ENCODE measurements at places on chromosomes 3 and 15. TPM values are rescaled to one million over a fixed set of nuclear protein-coding genes. Genes with fewer than 3 reads are reported as not detected.

- DNase-seq, result no peak
- peaks cover 4% of the 10 kb centered on the region for H3K27me3 ChIP-seq
- no peak overlapping the region for H3K27ac ChIP-seq
Observed at GRCh38 chr15:79060175-79060574, 30.4 kb downstream of the RASGRF1 start.

GRCh38 chr3:38264353-38264771 lies 1.2 kb upstream of the SLC22A13 start:
- no peaks in the 10 kb centered on the region for H3K27me3 ChIP-seq
- no peak overlapping the region for H3K27ac ChIP-seq
- no peak overlapping the region for H3K4me3 ChIP-seq
- DNase-seq, result no peak

The CACNA2D2 gene
- 0.46 TPM for total RNA-seq

The TBL1XR1 gene
- 169 TPM for total RNA-seq

DNA sequence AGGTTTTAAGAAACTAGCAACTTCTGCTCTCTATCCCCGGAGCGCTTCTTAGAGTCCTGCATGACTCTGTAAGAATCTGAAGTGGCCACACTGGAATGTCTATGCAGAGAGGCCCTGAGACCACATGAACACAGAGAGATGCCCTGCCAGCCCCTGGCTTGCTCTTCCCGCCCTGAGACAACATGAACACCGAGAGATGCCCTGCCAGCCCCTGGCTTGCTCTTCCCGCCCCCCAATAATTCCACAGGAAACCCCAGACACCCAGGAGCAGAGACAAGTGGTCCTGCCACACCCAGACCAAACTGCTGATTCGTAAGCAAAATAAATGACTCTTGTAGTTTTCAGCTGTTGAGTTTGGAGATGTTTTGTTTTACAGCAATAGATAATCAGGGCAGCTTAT lies 166.1 kb downstream of the OSBPL10 start:
- H3K4me3 ChIP-seq, result no peak overlapping the region
- no peak for DNase-seq
- no peaks in the 10 kb centered on the region for H3K36me3 ChIP-seq
- H3K4me1 ChIP-seq, result no peaks in the 10 kb centered on the region
- no peaks in the 10 kb centered on the region for H3K27me3 ChIP-seq
- H3K27ac ChIP-seq, result no peak overlapping the region

The IQCH gene
- total RNA-seq, result 1.7 TPM

DNA sequence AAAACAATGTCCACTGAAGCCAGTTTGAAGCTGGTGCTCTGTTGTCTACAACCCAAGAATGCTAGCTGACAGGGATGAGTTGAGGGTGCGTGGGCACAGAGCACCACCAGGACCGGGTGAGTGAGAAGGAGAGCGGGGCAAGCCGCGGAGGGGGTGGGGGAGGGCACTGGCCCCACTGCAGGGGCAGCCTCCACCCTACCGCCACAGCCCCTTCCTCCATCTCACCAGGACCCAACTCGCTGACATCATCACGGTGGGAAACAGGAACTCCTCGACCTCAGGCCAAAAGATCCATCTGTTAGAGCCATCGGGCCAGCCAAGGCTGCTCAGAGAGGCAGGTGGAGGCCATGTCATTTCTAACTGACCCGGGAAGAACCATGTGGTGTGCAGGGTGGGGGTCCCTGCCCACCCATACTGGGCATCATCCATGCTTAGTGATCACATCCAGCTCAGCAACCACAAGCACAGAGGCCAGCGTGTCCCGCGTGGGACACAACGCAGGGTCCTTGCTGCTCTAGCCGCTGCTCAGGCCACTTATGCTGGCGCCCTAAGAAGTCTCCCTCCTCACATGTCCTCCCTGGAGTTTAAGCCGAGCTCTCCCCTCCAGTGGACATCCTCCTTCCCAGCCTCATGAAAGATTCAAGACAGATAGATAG lies 57.6 kb upstream of the GATA2 start:
- H3K27me3 ChIP-seq, result peaks cover 24% of the 10 kb centered on the region
- H3K4me3 ChIP-seq, result no peak overlapping the region
- no peak overlapping the region for H3K27ac ChIP-seq
- H3K36me3 ChIP-seq, result no peaks in the 10 kb centered on the region
- H3K4me1 ChIP-seq, result no peaks in the 10 kb centered on the region
- DNase-seq, result no peak

The GPR149 gene
- not detected for total RNA-seq

GRCh38 chr3:142664311-142664710 lies 59.5 kb upstream of the TRPC1 start:
- H3K36me3 ChIP-seq, result no peaks in the 10 kb centered on the region
- no peak for DNase-seq
- no peak overlapping the region for H3K27ac ChIP-seq

- no peak for DNase-seq
- H3K36me3 ChIP-seq, result peaks cover 14% of the 10 kb centered on the region
- no peaks in the 10 kb centered on the region for H3K4me1 ChIP-seq
- no peak overlapping the region for H3K27ac ChIP-seq
- no peaks in the 10 kb centered on the region for H3K27me3 ChIP-seq
Observed at GRCh38 chr15:98813951-98814350, 165.6 kb downstream of the IGF1R start.

- H3K27me3 ChIP-seq, result no peaks in the 10 kb centered on the region
- no peak overlapping the region for H3K4me3 ChIP-seq
- no peak for DNase-seq
- H3K36me3 ChIP-seq, result peaks cover 34% of the 10 kb centered on the region
- peaks cover 6% of the 10 kb centered on the region for H3K4me1 ChIP-seq
Observed at GRCh38 chr15:40463886-40464545, 6.8 kb upstream of the CHST14 start.

The FAM98B gene
- total RNA-seq, result 56.5 TPM

- H3K36me3 ChIP-seq, result peaks cover 4% of the 10 kb centered on the region
- no peak overlapping the region for H3K4me3 ChIP-seq
- no peak for DNase-seq
Observed at GRCh38 chr15:63818191-63818590, 15.6 kb downstream of the HERC1 start.

- H3K27me3 ChIP-seq, result no peaks in the 10 kb centered on the region
- no peak for DNase-seq
- no peak overlapping the region for H3K27ac ChIP-seq
- H3K36me3 ChIP-seq, result peaks cover 70% of the 10 kb centered on the region
- no peak overlapping the region for H3K4me3 ChIP-seq
- peaks cover 1% of the 10 kb centered on the region for H3K4me1 ChIP-seq
Observed at GRCh38 chr3:49302613-49303012, 25.6 kb upstream of the C3orf62 start.

The SENP8 gene
- total RNA-seq, result 1.5 TPM

DNA sequence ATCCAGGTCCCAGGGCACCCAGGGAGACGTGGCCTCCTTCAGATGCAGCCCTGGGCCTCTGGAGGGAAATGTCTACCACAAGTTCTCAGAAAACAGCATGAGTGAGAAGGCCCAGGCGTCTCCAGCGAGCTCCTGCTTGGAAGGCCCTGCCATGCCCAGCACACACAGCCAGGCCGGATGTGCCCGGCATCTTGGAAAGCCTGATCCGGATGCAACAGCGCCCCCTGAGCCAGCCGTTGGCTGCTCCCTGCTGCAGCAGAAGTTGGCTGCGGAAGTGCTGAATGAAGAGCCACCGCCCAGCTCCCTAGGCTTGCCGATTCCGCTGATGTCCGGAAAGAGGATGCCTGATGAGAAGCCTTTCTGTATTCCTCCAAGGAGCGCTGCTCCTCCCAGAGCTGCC lies 856 bp downstream of the NPAP1 start:
- no peak for DNase-seq
- no peak overlapping the region for H3K27ac ChIP-seq

DNA sequence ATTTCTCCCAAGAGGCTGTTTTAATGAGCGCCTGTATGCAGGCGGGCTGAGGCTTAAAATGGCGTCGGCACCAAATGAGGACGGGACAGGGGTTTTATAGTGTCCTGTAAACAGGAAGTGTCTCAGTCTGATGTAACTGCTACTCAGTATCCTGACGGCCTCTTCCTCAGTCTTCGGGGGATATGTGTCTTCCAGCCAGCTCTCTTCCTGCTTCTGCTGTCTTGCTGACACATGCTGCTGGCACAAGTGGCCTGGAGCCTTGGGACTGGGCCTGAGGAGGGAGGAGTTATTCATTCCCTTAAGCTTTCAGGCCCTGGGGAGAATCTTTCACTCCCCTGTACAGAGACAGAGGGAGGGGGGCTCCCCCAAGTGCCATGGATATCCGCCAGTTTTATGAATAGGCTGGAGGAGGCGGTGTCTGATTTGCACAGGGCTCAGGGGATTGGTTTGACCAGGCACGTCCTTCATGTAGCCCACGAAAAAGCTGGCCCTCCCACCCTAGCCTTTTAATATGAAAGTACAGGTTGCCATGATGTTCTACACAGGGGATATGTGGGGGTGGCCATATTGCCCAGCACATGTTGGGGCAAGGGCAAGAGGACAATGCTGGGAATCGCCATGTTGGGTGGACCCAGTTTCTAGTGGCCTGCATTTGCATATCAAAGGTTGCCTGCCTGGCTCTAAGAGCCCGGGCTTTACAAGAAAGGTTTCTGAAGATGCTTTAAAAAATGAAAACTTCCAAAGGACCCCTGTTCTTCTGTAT lies 19.9 kb downstream of the NDUFB4 start:
- no peak overlapping the region for H3K4me3 ChIP-seq
- no peaks in the 10 kb centered on the region for H3K4me1 ChIP-seq
- no peak for DNase-seq
- H3K36me3 ChIP-seq, result no peaks in the 10 kb centered on the region
- H3K27ac ChIP-seq, result no peak overlapping the region

The GOLGA8N gene
- 6.9 TPM for total RNA-seq

DNA sequence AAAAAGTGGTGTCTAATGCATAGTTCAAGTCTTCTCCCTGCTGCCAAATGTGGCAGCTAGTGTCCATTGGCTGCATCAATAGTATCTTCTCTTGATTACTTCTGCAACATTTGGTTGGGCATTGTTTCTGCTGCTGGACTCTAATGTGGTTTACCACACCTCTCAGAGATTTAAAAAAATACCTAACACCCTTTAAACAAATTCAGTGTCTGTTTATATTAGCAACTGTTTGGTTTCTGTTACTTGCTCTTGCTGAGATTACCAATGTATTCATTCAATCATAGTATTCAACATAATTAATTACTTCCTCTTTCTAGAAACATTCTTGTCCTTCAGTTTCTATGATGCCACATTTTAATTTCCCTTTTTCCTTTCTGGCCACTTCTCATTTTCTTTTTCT lies 20.3 kb upstream of the NECTIN3 start:
- no peak overlapping the region for H3K27ac ChIP-seq
- no peak for DNase-seq
- H3K4me3 ChIP-seq, result no peak overlapping the region
- H3K4me1 ChIP-seq, result peaks cover under 1% of the 10 kb centered on the region
- no peaks in the 10 kb centered on the region for H3K36me3 ChIP-seq

GRCh38 chr15:73694419-73694818 lies 10.2 kb downstream of the CD276 start:
- H3K27me3 ChIP-seq, result peaks cover 39% of the 10 kb centered on the region
- H3K4me3 ChIP-seq, result no peak overlapping the region
- no peak overlapping the region for H3K27ac ChIP-seq
- no peaks in the 10 kb centered on the region for H3K36me3 ChIP-seq

DNA sequence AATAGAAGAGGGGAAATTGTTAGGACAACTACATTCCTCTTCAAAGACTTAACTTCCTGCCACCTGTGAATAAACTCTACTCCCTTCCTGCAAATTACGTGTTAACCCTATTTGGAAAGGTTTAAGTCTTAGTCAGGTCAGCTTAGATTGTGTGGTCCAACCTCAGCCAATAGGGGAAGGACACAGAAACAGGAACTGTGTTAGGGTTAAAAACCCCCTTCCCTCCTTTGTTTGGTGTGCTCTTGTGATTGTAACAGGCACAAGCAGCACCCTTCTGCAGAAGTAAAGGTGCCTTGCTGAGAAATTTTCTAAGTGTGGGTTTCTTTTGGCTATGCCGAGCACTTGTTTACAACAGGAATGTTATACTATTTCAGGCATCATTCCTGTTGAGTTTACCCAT lies 45.0 kb upstream of the FSTL1 start:
- no peak overlapping the region for H3K27ac ChIP-seq
- H3K4me3 ChIP-seq, result no peak overlapping the region
- H3K4me1 ChIP-seq, result no peaks in the 10 kb centered on the region
- peaks cover 13% of the 10 kb centered on the region for H3K27me3 ChIP-seq
- H3K36me3 ChIP-seq, result no peaks in the 10 kb centered on the region

The ECE2 gene
- total RNA-seq, result not detected

DNA sequence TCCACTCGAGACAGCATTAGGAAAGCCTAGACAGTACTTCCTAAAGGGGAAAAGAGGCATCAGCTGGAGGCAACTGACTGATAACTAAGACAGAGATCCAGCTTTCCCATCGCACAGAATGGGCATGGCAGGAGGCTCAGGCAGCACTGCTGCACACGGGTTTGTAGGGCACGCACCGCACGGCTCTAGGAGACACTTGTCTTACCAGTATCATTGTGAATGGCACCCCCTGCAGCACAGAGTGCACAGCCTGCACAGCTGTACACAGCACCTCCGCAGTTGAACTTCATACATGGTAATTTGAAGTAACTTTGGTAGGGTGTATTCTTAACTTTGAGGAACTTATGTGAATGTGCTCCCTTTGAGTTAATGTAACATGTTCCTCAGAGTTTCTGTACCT lies 281.6 kb downstream of the PLCL2 start:
- H3K36me3 ChIP-seq, result peaks cover 28% of the 10 kb centered on the region
- H3K27ac ChIP-seq, result no peak overlapping the region
- H3K27me3 ChIP-seq, result no peaks in the 10 kb centered on the region
- no peak for DNase-seq

The CCRL2 gene
- total RNA-seq, result 1.6 TPM

GRCh38 chr3:114892131-114892879 lies 254.8 kb downstream of the ZBTB20 start:
- no peak overlapping the region for H3K27ac ChIP-seq
- no peak overlapping the region for H3K4me3 ChIP-seq
- no peaks in the 10 kb centered on the region for H3K27me3 ChIP-seq
- H3K4me1 ChIP-seq, result no peaks in the 10 kb centered on the region
- DNase-seq, result no peak

The GREM1 gene
- total RNA-seq, result 0.23 TPM

DNA sequence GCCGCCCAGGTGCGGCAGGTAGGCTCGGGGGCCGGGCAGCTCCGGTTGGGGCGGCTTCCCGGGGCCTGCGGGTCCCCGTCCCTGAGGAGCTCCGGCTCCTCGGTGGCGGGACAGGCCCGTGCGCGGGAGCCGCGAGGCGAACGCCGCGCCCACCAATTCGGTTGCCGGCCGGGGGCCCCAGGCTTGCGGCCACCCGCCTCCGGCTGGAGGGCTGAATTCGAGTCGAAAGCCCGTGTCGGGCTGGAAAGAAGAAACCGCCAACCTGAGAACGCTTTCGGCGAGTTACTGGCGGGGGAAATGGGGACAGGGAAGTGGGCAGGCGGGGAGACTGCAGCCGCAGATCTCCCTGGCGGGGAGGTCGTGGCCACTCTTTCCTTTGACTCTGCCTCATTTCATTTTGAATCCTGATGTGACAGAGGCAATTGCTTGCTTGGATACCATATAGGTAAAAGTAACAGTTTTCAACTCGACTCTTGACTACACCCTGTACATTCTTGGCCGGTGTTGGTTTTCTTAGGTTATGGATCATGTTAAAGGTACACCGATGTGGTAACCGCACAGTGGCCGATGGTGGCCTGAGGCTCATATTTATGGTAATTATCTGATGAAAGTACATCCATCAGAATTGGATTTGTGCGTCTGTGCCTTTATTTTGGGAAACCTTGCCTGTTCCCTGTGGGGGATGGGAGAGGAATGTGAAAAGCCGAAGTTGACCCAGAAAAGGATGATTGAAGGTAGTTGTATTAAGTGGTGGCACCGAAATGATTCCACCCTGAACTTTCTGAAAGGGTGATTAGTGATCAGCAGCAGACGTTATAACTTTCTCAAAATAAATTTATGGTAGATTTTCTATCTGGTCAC lies 1.7 kb downstream of the B3GNT5 start:
- H3K4me1 ChIP-seq, result peaks cover 28% of the 10 kb centered on the region
- peak overlapping the region; percentile 80 for H3K4me3 ChIP-seq
- peaks cover 36% of the 10 kb centered on the region for H3K36me3 ChIP-seq
- no peaks in the 10 kb centered on the region for H3K27me3 ChIP-seq
- peak overlapping the region; percentile 59 for H3K27ac ChIP-seq
